ENCODE measurements at places on chromosomes 1 and 21. TPM values are rescaled to one million over a fixed set of nuclear protein-coding genes. Genes with fewer than 3 reads are reported as not detected.

The TAS1R3 gene
- not detected for total RNA-seq

DNA sequence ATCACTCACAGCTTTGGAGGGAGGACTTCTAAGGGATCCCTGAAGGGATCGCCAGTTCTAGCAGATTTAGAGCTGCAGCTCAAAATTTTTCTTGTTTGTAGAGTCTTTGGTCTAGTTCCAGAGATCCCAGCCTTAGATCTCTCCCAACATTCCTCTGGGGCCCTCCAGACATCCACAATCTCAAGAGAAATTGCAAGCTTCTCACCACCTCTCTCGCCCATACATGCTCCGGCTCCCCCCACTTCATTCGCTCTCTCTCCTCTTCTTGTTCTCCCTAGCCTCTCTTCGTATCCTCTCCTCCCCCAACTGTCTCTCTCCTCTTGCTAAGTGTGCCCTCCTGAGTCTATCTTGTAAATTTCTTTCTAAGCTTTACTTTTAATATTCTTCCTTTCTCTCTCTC, 15.1 kb upstream of the TUT4 start:
- peak; percentile 24 for DNase-seq

- DNase-seq, result no peak
Observed at GRCh38 chr1:164886101-164886500, 327.1 kb downstream of the PBX1 start.

The ADCY10 gene
- total RNA-seq, result not detected

DNA sequence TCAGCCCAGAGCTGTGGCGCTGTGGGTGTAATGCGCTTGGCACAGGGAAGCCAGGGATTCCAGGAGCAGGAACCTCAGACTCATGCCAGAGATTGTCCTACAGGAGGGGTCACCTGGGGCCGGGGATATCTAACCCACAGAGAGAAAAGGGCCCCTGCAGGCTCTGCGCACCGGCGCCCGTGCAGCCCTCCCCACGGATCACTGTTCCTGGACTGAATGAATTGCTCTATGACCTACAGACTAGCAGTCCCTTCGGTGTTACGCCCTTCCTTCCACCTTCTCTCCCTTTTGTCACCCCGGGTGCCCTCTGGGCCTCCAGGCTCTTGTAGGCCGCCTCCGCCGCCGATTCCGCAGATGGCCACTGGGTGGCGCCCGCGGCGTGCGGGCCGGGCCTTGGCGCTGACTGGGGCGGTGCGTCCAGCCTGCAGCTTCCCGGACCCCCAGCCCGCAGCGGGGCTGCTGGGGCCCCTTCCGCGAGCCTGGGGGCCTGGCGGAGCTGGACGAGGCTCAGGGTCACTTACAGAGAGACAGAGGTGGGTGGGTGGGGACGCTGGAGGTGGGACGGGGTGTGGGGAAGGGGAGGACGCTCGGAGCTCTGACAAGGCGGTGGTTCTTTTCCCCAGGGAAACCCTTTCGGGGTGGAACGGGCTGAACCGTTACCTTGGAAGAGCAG, 101.3 kb downstream of the IER5 start:
- peak; percentile 61 for DNase-seq

- no peak for DNase-seq
Observed at GRCh38 chr1:219963432-219963831, 35.1 kb upstream of the SLC30A10 start.

The OTUD3 gene
- total RNA-seq, result 4.8 TPM

The LDLRAD1 gene
- not detected for total RNA-seq

DNA sequence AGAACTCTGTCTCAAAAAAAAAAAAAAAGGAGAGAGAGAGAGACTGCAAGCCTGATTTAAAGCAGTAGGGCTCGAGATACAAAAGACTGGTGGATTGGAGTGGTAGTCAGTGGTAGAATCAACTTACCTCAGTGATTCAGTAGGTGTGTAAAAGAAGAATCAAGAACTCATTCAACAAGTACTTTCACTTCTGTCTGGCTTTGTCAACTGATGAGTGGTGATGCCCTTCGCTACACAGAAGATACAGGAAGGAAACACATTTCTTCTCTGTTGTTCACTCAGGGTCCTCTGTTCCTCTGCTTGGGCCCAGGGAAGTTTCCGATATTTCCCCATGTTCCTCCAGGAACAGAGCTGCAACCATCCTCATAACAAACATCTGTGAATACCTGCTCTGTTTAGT, 68.6 kb upstream of the COG2 start:
- no peak for DNase-seq

The C1orf141 gene
- not detected for total RNA-seq

The DIO1 gene
- total RNA-seq, result not detected

Data from GM23248 (cell line).